Inflammatory macrophage treated with lipopolysaccharide for 1 hour (primary cell): ENCODE measurements at places on chromosomes 2 and 18.

DNA sequence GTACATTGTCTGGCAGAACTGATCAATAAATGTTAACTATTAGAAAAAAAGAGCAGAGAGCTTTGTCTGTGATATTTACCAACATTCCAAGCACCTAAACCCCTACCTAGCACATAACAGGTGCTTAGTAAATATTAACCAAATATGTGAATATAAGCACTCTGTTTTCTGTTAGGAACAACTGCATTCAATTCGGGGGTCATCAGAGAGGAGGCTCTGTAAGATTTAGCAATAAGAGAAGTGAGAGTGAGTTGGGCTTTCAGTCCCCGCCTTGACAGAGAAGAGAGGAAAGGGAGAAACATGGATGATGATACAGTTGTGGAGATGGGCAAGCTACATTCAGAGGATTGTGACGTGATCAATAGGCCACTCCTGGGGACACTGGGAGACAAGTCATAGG is 47.7 kb downstream of the MYOM1 start:
- no peak for DNase-seq

DNA sequence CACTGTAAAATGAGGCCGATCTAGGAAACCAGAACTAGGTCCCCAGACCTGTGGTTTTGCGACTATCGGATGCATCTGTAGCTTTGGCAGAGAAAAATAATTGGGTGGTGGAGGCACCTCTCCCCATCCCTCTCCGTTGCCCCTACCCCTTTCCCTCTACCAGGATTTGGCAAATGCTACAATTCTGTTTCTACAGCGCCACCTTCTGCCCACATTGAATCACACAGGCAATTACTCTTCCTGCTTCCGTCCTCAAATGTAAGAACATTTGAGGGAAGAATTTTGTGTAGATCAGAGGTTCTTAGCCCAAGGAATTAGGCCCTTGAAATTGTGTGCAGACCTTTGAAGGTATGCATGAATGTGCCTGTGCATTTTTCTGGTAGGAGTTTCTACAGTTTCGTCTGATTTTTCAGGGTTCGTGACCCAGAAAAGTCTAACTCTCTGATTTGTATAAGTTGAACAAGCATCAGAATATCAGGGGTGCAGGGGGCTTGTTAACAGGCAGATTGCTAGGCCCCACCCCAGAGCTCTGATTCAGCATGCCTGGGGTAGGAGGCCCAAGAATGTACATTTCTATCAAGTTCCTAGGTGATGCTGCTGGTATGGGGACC is 11.2 kb downstream of the ATP6V1B1 start:
- peak; percentile 74 for DNase-seq

DNA sequence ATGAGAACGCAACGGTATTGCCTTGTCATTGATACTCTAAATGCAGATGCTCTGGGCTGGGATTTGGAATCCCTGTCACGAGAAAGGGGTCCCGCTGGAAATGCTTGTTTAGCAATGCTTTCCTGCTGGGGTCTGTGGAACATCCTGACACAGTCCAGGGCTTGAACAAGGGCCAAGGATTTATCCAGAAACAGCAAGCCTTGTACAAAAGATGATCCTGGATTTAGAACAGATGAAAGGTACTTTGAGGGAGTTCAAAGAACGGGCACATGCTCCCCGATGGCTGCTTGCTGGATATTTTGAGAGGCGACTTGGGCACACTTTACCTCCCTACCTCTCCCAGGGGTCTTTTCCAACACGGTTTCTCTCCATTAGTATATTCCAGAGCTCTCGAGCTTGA is 108.1 kb upstream of the CELF4 start:
- no peak for DNase-seq

- no peak for DNase-seq
Measured at GRCh38 chr2:32358111-32358482, 1.3 kb downstream of the BIRC6 start.
